ENCODE measurements at places on chromosomes 7 and 10.

- peaks cover 3% of the 10 kb centered on the region for H3K27me3 ChIP-seq
- no peaks in the 10 kb centered on the region for H3K36me3 ChIP-seq
- H3K27ac ChIP-seq: no peak overlapping the region
Measured at GRCh38 chr10:10128387-10128786, 889.3 kb upstream of the CELF2 start.

- DNase-seq: no peak
- H3K4me3 ChIP-seq: no peak overlapping the region
- H3K27ac ChIP-seq: no peak overlapping the region
- H3K36me3 ChIP-seq: no peaks in the 10 kb centered on the region
- H3K4me1 ChIP-seq: no peaks in the 10 kb centered on the region
- peaks cover 21% of the 10 kb centered on the region for H3K27me3 ChIP-seq
Measured at GRCh38 chr7:158555034-158555520, 32.5 kb downstream of the PTPRN2 start.

DNA sequence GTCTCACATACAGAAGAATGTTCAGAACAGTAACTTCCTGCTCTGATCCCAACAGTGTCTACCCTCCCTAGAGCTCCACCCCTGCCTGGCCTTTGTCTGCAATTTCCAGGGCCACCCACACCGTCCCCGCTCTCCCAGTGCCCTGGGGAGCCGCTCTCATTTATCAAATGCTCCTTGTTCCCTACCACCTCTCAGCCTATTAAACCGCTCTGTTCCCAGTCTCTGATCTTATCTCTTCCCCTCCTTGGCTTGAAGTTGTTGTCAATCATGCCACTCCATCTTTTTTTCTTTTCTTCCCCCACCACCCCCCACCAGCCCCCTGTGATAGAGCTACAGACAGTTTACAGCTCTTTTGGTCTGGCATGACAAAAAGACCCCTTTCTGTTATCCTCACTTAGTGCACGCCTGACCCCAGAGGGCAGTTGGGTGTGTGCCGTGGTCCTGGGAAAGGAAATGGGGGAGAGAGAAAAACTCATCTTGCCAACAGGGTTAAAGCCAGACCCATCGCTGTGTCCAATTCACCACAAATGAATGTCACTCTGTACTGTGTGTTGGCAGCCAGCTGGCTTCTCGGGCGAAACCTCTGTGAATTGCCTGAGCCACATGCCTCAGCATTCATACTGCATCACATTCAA is 28.8 kb upstream of the HECTD2 start:
- H3K4me1 ChIP-seq: peaks cover 10% of the 10 kb centered on the region
- no peak for DNase-seq
- no peaks in the 10 kb centered on the region for H3K36me3 ChIP-seq
- no peak overlapping the region for H3K4me3 ChIP-seq
- H3K27me3 ChIP-seq: peaks cover 11% of the 10 kb centered on the region
- no peak overlapping the region for H3K27ac ChIP-seq

DNA sequence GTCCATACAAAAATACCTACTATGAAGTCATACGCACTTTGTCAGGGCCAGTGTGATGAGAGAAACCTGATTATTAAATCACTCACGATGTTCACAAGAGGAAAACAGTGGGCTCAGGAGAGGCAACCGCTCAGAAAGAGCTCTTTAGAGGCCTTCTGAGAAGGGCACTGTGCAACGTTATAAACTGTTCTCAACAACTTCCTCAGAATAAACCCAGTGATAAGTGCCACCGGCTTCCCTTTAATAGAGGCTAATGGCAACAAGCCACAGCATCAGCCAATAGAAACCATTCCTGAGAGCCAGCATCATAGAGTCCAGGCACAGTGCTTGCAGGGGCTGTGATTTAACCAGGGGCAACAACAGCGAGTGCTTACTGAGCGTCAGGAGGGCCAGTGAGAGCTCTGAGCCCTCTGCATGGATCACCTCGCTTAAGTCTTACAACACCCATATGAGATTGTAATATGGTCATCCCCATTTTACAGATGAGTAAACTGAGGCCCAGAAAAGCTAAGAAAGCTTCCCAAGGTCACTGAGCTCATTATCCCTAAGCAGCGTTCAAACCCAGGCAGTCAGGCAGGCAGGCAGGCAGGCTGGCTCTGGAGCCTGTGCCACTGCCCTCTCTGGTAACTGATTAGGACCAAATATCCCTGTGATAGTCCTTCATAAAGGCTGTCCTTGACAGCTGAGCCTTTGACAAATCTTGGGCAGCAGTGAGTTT is 30.9 kb upstream of the ATXN7L1 start:
- DNase-seq: no peak
- no peaks in the 10 kb centered on the region for H3K27me3 ChIP-seq
- no peaks in the 10 kb centered on the region for H3K4me1 ChIP-seq
- H3K27ac ChIP-seq: no peak overlapping the region

- H3K4me3 ChIP-seq: no peak overlapping the region
- H3K36me3 ChIP-seq: no peaks in the 10 kb centered on the region
- peaks cover 12% of the 10 kb centered on the region for H3K4me1 ChIP-seq
- no peak overlapping the region for H3K27ac ChIP-seq
- DNase-seq: no peak
- no peaks in the 10 kb centered on the region for H3K27me3 ChIP-seq
Measured at GRCh38 chr10:24518981-24519597, 204.6 kb downstream of the ARHGAP21 start.

DNA sequence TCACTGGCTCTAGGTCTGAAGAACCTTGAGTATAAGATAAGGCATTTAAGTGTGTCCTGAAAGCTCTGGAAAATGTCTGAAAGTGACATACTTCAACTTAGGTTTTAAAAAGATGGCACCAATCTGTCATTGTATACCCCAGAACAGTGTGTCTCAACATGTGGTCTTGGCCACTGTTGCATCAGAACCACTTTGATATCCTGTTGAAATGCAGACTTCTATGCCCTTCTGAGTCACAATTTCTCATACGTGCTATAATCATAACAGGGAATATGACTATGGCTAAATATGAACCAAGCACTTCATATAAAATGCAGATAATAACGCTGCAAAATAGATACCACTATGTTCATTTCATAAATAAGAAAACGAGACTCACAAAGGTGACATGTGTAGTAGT is 38.0 kb upstream of the GPAM start:
- no peak overlapping the region for H3K4me3 ChIP-seq
- H3K27me3 ChIP-seq: peaks cover 4% of the 10 kb centered on the region
- DNase-seq: no peak
- H3K4me1 ChIP-seq: no peaks in the 10 kb centered on the region
- H3K27ac ChIP-seq: no peak overlapping the region
- no peaks in the 10 kb centered on the region for H3K36me3 ChIP-seq

- H3K4me1 ChIP-seq: no peaks in the 10 kb centered on the region
- no peaks in the 10 kb centered on the region for H3K36me3 ChIP-seq
- no peak for DNase-seq
- no peaks in the 10 kb centered on the region for H3K27me3 ChIP-seq
- no peak overlapping the region for H3K4me3 ChIP-seq
Measured at GRCh38 chr7:91326516-91327199, 62.4 kb downstream of the FZD1 start.

- no peak overlapping the region for H3K27ac ChIP-seq
- no peaks in the 10 kb centered on the region for H3K4me1 ChIP-seq
- no peak overlapping the region for H3K4me3 ChIP-seq
- no peaks in the 10 kb centered on the region for H3K36me3 ChIP-seq
- peaks cover 3% of the 10 kb centered on the region for H3K27me3 ChIP-seq
Measured at GRCh38 chr10:130491011-130491692, 355.0 kb downstream of the GLRX3 start.

DNA sequence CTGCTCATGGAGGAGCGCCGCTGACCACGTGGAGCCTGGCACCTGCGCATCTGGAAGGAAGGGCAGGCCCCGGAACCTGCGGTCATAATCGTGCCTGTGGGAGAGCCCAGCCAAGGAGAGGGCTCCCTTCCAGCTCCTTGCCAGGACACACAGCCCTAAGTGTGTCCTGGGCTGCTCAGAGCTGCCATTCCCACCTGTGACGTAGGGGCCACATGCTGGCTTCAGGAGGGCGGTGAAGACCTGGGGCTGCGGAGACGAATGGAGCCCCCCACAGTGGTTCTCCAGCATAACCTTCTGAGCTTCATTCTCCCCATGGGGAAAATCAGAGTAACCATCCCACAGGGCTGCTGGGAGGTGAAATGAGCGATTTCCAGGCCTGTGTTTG is 127.6 kb upstream of the CHST15 start:
- DNase-seq: peak; percentile 19
- H3K36me3 ChIP-seq: no peaks in the 10 kb centered on the region
- H3K27me3 ChIP-seq: peaks cover 10% of the 10 kb centered on the region
- no peak overlapping the region for H3K27ac ChIP-seq
- no peak overlapping the region for H3K4me3 ChIP-seq

GRCh38 chr7:36617408-36617807 is 106.9 kb downstream of the AOAH start:
- no peak overlapping the region for H3K27ac ChIP-seq
- no peak overlapping the region for H3K4me3 ChIP-seq
- H3K4me1 ChIP-seq: peaks cover 11% of the 10 kb centered on the region
- H3K27me3 ChIP-seq: no peaks in the 10 kb centered on the region

DNA sequence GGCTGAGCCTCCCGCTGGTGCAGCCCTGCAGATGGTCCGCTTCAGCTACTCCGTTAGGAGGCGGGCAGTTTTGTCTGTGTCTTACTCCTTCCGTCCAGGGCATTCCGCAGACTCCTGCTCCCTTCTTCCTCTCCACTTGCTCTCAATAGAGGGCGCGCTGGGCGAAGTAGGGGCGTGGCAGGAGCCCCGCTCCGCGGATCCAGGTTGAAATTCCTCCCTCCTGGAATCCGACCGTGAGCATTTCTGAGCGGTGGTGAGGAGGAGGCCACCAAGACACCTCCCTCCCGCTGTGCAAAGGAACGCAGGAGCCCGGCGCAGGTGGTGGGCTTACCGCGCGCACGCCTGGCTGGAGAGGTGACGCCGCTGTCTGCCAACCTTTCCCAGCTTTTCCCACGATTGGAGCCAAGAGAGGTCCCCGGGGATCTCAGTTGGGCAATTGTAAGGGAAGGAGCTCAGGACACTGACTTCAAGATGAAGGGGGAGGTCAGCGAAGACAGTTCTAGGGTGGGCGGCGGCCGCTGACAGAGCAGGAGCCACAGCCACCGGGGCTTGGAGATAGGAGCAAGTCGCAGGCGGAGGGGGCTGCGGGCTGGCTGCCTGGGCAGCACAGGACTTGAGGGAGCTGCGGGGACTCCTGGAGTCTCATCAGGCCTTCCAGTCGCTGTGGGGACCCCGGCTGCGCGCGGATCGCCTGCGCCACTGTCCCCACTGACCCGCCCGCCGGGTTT is 1011.3 kb downstream of the XPNPEP1 start:
- no peak for DNase-seq
- H3K4me3 ChIP-seq: no peak overlapping the region
- no peak overlapping the region for H3K27ac ChIP-seq
- H3K4me1 ChIP-seq: no peaks in the 10 kb centered on the region
- H3K27me3 ChIP-seq: peaks cover 12% of the 10 kb centered on the region

DNA sequence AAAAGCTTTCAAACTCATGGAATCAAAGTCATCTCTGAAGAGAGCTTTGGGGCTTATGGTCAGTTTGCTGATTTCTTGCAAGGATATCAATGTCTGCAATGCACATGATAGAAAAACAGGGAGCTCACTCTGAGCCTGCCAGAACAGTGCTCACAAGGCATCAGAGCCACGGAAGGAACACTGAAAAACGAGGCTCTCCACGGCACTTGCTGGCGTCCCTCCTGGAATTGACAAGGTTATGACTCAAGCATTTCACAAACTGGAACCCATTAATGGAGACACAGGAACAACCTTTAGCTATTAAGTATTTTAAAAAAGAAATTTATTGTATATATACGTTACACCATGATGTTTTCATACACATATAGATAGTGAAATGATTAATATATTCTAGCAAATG is 266.3 kb downstream of the KCND2 start:
- DNase-seq: no peak
- H3K27ac ChIP-seq: no peak overlapping the region
- H3K27me3 ChIP-seq: no peaks in the 10 kb centered on the region
- H3K4me3 ChIP-seq: no peak overlapping the region
- no peaks in the 10 kb centered on the region for H3K36me3 ChIP-seq

- no peaks in the 10 kb centered on the region for H3K27me3 ChIP-seq
- no peaks in the 10 kb centered on the region for H3K4me1 ChIP-seq
- no peak overlapping the region for H3K27ac ChIP-seq
- H3K36me3 ChIP-seq: no peaks in the 10 kb centered on the region
Measured at GRCh38 chr10:77626266-77626935, 11.2 kb downstream of the KCNMA1 start.

DNA sequence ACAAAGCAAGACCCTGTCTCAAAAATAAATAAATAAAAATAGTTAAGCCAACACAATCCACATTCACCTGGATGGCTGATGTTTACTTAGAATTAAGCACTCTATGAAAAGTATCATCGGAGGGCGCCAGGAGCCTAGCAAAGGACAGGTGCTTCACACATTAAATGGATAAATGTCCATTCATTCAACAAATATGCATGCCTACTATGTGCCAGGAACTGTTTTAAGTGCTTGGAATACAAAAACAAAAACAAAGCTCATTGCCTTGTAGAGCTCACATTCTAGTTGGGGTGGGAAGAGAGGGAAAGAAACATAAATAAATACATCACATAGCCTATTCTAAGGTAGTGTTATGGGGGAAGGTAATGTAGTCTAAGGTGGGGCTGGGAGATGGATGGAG is 4.1 kb downstream of the BAIAP2L1 start:
- DNase-seq: no peak
- H3K27me3 ChIP-seq: peaks cover 7% of the 10 kb centered on the region
- no peak overlapping the region for H3K27ac ChIP-seq
- peaks cover 10% of the 10 kb centered on the region for H3K4me1 ChIP-seq
- no peaks in the 10 kb centered on the region for H3K36me3 ChIP-seq

DNA sequence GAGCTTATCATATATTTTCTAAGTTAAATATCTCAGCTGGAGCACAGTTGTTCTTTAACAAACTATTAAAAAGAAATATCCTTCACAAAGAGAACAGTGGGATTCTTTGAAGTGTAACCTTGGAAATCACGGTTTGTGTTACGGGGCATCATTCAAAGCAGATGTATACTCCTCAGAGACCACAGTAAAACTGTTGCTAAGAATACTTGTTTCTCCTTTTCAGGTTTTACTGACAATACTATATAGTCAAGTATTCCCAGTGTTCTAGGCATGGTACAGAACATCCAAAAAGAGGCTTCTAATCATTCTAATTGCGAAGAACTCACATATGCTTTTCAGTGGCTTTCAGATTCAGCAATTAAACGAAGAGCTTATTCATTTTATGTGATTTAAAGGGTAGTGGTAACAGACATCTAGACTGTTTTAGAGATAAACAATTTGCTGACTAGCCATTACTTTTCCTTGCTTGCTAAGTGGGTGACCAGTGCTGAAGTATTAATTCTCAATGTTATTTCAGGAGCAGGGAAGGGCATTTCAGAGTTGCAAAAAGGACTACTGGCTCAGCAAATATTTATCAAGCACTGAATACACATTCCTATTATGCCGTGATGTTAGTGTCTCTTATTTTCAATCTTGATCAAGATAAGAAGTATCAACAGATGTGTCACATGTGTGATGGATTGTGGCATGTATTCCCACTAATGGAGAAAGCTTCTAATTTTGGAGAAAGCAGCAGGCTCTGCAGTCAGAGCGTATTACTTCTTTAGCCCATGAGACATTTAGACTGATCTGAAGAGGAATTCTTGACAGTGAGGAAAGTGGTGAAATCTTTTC is 236.8 kb downstream of the RNLS start:
- no peak overlapping the region for H3K4me3 ChIP-seq
- H3K4me1 ChIP-seq: peaks cover 2% of the 10 kb centered on the region
- no peaks in the 10 kb centered on the region for H3K27me3 ChIP-seq
- H3K36me3 ChIP-seq: no peaks in the 10 kb centered on the region
- DNase-seq: no peak

Measured in T-cell (primary cell).